ENCODE measurements at places on chromosomes 2 and 18.

GRCh38 chr18:24982831-24983230, 369.1 kb downstream of the ZNF521 start:
- DNase-seq = no peak

- no peak for DNase-seq
Observed at GRCh38 chr2:196123679-196124373, 47.6 kb downstream of the STK17B start.

DNA sequence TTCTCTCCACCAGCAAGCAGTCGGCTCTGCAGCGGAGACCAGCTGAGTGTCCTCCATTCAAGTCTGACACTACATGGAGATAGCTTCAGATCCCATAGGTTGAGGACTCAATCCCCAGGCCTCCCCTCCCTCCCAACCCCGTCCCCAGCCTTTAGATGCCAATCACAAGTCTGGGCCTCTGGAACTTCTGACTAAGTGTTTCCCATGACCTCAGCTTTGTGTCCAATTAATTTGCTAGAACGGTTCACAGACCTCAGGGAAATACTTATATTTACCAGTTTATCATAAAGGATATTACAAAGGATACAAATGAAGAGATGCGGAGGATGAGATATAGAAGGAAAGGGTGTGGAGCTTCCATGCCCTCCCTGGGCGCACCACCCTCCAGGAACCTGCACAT, 77.4 kb downstream of the MERTK start:
- no peak for DNase-seq

DNA sequence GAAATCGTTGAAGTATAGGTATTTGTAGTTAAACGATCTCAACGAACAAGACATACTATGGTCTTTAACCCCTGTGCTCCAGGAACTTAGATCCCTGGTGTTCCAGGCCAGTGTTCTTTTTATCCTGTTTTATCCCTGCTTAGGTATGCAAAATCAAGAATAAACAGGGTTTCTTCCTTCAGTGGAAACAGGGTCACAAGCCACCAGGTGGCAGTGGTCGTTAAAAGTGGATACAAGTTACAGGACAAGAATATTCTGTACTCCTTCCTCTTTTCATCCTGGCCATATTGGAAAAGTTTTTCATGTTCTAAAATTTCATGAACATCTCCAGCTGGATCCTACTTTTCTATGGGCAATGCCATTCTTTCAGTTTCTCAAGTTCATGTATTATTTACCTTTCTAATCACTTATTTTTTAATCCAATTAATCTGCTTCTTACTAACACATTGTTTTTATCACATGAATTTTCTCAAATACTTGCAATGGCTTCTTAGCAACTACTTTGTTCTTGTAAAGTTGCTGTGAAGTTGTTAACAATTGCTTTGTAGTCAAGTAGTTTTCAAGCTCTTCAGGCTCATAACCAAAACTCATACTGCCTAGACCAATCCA, 16.4 kb upstream of the HNMT start:
- no peak for DNase-seq

- DNase-seq = no peak
Observed at GRCh38 chr2:62334009-62334408, 138.1 kb downstream of the B3GNT2 start.

- no peak for DNase-seq
Observed at GRCh38 chr18:57301573-57302559, 50.5 kb upstream of the ST8SIA3 start.

- DNase-seq = no peak
Observed at GRCh38 chr2:133836691-133837345, 268.6 kb upstream of the NCKAP5 start.

- no peak for DNase-seq
Observed at GRCh38 chr2:142984657-142985056, 107.2 kb downstream of the KYNU start.

DNA sequence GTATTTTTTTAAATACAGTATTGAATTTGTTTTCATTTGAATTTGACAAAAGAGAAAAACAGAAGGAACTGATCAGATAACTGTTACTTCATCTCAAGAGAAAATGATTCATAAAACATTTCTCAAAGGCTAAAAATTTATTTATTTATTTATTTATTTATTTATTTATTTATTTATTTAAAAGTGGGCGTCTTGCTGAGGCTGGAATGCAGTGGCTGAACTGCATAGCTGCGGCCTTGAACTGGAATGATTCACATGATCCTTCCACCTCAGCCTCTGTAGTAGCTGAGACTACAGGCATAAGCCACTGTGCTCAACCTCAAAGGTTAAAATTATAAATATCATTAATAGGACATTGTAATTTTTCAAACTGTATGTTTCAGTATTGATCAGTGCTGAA, 4.5 kb upstream of the PUM2 start:
- no peak for DNase-seq

DNA sequence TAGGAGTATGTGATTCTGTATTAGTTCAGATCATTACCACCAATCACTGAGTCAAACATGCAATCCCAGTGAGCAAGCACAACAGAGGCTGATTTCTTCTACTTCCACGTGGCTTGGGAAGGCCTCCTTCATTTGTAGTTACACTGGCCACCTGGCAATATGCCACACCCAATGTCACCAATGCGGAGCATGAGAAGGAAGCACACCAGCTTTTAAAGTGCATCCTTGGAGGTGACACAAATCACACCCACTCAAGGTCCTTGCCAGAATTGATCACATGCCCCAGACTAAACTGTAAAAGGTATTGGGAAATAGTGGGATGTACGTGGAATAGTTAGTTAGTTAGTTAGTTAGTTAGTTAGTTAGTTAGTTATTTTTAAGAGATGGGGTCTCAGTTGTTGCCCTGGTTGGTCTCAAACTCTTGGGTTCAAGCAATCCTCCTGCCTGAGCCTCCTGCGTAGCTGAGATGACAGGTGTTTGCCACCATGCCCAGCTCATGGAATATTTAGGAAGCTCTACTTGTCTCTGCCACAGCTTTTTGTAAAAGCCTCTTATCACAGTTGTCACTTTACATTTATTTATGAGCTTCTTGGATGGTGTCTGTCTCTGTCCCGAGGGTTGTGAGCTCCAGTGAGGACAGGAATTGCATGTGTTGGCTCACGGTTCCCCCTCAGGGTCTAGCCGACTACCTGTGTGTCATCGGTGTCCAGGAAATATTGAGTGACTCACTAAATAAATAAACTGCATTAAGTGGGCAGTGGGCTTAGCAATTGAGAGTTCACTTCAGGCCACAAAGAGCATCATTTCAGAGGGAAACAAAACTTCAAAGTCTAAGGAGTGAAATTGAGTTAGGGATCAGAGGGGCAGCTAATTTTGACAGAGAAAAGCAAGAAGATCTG, 28.1 kb upstream of the CAB39 start:
- no peak for DNase-seq

DNA sequence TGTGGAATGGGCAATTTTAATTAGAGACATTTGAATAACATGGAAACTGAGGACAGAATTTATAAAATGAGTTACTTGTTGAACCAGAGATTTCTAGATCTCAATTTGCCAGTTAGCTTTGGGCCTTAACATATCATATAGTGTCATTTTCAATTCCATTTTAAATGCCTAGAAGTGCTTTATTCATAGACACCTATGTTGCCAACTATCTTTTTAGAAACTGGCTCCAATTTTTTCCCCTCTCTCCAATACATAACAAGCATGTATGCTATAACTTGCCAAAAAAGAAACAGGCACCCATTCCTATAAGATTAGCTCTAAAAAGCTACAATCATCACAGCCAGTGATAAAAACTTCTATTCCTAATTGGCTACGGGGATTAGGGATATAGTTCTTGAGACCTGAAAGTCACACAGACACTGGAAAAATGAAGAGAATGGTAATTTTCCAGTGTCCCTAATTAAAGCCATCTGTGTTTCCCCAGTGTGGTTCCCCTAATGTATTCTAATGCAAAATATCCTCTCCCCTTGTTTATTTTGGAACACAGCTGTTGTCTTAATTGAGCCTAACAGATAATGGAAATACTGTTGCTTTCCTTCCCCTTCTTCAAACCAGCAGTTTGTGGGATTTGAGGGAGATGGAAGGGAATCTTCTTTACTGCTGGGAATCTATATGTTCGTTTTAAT, 205.5 kb upstream of the FSHR start:
- DNase-seq = no peak

DNA sequence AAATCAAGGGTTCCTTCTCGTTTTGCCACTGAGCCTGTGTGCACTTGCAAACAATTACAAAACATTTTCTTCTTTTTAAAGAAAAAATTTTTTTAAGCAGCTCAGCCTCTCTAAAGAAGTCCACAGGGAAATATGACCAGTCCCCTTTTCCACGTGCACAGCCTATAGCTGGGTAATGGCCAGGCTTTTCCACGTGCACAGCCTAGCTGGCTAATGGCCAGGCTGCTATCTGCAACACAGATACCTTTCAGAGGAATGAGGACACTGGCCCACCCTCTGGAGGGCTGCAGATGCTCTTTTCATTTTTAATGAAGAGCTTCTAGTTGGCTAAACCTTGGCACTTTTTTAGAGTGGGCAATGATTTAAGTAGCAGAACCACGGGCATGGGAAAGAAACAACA, 46.3 kb downstream of the ASB18 start:
- no peak for DNase-seq

- DNase-seq = peak; percentile 55
Observed at GRCh38 chr2:3595985-3596384, 1.1 kb downstream of the COLEC11 start.
